ENCODE measurements at places on chromosomes 2 and 18.
A peak's percentile ranks its signal among the peaks of the same experiment; 100 is the strongest.

DNA sequence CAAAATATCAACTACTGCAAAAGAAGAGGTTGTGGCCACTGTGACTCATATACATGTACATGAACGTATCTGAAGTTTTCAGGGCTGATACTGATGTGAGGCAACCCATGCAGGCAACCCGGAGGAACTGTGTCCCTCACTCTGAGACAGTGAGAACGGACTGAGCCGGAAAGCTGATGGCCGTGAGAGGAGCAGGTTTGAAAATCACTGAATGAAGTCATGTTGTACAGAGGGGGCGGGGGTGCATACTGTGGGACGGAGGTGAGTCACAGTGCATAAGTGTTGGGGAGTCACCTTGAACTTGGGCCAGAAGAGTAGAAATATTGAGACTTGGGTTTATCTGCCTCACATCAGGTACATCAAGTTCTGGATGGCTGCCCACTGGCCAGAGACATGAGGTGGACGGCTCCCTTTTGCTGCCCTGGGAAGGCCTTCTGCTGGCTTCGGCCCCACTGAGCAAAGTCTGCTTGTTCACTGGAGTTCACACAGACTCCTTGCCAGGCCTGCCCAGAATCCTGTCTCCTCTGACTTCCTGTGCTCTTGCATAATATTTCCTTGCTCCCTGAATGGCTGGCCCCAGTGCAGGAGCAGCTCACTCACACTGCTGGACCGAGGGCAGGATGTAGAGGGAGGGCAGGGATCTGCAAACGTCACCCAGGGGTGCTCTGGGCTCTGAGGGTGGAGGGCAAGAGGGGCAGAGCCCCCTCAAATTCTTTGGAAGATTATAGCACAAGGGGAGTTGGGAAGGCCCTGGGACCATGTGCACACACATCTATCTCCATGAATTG is 18.1 kb downstream of the EPAS1 start:
- peak; percentile 96 for DNase-seq

DNA sequence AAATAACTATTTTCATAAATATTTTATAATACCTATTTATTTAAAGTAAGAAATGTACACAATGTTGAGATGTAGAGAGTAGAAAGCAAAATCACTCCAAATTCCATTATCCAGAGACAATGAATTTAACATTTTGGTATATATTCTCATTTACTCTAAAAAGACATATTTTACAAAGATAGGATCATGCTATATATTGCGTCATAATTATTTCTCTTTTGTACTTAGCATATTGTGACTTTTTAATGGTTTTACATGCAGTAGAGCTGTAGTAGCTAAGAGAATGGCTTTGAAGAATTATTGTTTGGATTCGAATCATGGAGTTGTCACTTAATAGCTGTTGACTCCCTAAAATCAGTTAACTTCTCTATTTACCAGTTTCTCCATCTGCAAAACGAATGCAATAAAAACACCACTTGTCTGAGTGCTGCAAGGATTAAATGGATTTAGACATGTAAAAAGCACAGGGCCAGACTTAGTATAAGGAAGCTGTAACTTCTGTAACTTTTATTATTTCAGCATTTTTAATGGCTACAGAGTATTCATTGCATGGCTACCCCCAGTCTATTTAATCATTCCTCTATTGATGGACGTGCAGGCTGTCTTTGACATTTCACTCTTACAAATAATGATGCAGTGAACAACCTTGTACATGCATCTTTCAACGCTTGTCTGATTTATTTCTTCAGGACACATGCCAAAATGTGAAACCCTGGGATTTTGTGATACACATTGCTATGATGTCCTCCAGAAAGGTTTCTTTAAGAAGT is 33.2 kb downstream of the KCNS3 start:
- DNase-seq = no peak

DNA sequence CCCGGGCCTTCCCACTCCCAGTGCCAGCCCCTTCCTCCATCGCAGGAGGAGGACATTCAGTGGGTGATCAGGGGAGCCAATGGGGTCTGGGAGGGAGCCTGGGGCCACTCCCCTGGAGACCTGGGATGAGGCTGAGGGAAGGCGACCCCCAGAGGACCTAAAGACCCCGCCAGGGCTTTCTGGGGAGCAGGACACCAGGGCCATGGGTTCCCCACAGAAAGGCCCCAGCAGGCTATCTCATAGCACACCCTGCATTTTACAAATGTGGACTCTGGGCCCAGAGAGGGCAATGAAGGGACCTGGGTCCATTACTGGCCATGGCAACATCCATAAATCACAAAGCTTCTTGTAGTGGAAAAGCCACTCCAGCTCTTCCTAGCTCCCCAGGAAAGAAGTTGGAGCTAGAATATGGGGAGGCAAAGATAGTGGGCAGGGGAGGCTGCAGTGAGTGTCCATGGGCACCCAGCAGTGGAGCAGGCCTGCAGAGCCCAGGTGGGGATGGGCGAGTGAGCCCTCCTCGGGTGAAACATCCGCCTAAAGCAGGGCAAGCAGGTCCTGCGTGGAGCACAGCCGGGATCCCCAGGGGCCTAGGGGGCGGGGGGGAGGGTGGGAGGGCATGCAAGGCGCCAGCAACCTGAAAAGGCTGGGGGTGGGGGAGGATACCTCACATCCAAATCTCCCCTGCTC is 13.8 kb downstream of the CYP26B1 start:
- DNase-seq = no peak

DNA sequence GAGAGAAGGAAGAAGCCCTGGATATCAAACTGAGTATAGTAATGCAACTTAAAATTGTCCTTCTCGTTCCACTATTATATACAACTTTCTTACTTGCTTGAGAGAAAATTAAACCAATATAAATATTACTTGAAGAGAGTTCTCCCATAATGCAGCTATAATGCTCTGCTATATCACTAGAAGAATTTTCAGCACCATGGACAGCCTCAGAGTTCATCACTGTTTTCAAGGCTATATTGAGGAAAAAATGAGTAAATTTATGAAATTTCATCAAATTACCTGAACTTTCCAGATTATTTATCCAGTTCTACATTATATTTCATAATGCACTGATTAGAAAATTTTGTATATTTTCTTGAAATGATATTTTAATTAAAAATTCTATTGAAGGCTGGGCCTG is 1053.5 kb upstream of the FAM98A start:
- no peak for DNase-seq

GRCh38 chr2:223779877-223780276 is 57.5 kb downstream of the AP1S3 start:
- DNase-seq = no peak

- DNase-seq = no peak
Measured at GRCh38 chr2:62785216-62785615, 79.7 kb downstream of the EHBP1 start.

Data from esophagus muscularis mucosa (tissue), 4 donors.